ENCODE measurements at places on chromosomes 11 and 22.
A peak's percentile ranks its signal among the peaks of the same experiment; 100 is the strongest.

DNA sequence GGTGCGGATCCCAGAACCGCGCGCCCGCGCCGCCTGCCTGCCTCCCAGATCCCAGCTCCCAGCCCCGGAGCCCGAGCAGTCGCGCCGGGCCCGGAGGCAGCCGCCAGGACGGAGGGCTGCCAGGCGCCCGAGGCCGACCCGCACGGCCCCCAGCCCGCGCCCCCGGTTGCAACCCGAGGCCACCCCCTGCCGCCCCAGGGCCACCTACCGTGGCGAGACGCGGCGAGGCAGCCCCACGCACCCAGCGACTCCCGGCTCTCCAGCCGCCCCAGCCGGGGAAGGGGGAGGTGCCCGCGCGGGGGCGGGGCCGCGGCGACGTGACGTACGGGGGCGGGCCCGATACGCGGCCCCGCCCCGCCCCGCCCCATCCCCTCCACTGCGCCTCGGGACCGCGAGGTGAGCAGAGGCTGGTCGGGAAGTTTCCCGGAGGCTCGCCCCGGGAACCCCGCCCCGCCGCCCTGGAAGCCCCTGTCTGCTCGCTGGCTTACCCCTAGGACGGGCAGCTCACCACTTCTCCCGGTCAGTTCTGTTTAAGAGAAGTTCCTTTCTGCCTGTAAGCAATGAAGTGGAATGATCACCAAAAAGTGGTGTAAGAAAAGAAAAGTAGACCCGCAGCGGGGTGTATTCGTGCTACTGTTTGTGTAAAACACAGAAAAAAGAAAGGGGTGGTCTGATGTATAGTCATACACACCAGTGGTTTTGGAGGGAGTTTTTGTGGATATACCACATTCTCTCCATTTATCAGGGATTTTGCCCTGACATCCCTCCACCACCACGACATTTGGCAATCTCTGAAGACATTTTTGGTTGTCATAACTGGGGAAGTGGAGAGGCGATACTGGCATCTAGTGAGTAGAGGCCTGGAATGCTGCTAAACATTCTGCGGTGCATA lies at the start of gene TPST2:
Gene TPST2, minus strand, starts transcription at position 288 of the 892 bp plus-strand sequence. CDS start 48,502 bp downstream, outside the sequence.
- H3K36me3 ChIP-seq, result no peaks in the 10 kb centered on the region
- H3K4me3 ChIP-seq, result peak within 1 kb of the TSS; percentile 88
- H3K27me3 ChIP-seq, result no peaks in the 10 kb centered on the region
- peaks cover 52% of the 10 kb centered on the region for H3K4me1 ChIP-seq

DNA sequence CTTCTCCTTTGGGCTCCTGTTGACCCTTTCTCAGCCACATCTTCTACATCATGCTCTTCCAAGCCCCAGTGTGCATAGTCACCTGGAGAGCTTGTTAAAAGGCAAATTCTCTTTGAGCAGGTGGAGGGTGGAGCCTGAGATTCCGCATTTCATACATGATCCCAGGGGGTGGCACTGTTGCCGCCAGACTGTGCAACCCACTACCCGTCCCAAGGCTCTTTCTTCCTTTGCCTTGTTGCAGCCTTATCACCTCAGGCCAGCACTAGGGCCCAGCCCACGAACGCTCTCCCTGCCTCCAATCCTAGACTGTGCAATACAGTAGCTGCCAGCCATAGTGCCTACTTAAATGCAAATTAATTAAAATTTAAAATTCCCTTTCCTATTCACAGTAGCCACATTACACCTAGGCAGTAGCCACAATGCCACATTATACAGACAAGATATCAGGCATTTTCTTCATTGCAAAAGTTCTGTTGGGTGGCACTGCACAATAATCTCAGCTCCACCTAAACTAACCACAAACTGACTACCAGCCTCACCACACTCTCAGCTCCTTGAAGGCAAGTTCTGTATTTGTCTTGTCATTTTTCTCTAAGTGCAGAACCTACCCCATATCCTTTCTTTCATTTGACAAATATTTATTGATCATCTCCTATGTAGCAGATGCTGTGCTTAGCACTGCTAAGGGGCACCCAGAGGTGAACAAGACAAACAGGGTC lies 4.6 kb upstream of the KCNJ5 start:
- H3K27ac ChIP-seq, result no peak overlapping the region
- H3K4me3 ChIP-seq, result no peak overlapping the region
- DNase-seq, result no peak
- peaks cover 16% of the 10 kb centered on the region for H3K27me3 ChIP-seq

DNA sequence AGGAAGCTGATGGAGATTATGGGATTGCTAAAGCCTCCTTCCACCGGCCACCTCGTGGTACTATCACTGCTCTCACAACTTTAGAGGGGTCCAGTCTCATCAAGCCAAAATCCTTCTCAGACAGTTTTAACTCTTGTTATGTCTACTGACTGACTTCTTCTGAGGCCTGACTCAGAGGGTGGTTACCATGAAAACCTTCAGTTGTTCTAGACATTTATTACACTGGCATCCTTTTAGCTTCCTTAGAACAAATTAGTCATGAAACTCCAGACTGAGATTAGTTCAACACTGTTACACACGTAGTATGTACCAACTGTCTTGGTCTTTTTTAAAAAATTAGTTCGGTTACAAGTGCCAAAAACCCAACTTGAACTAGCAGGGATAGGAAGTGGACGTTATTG lies 7.5 kb downstream of the DIXDC1 start:
- H3K4me3 ChIP-seq, result no peak overlapping the region
- H3K27ac ChIP-seq, result peak overlapping the region; percentile 75
- H3K4me1 ChIP-seq, result peaks cover 18% of the 10 kb centered on the region
- DNase-seq, result no peak

- no peak for DNase-seq
- no peaks in the 10 kb centered on the region for H3K4me1 ChIP-seq
- H3K27me3 ChIP-seq, result no peaks in the 10 kb centered on the region
- H3K27ac ChIP-seq, result no peak overlapping the region
Observed at GRCh38 chr11:61709572-61709971, 29.4 kb downstream of the DAGLA start.

DNA sequence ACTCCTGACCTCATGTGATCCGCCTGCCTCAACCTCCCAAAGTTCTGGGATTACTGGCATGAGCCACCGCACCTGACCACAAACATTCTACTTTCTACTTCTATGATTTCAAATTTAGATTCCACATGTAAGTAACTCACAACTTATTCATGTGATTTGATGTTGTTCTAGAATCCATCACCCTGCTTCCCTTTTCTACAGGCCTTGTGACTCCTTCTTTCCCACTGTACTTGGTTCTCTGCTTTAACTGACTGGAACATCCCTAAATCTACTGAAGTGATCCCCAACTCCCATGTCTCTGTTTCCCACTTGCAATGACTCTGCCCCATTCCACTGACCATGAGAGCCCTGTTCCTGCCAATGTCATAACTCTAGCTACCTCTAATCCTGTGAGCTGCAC lies 25.7 kb upstream of the MRPL17 start:
- no peaks in the 10 kb centered on the region for H3K36me3 ChIP-seq
- no peak overlapping the region for H3K4me3 ChIP-seq
- no peak for DNase-seq

DNA sequence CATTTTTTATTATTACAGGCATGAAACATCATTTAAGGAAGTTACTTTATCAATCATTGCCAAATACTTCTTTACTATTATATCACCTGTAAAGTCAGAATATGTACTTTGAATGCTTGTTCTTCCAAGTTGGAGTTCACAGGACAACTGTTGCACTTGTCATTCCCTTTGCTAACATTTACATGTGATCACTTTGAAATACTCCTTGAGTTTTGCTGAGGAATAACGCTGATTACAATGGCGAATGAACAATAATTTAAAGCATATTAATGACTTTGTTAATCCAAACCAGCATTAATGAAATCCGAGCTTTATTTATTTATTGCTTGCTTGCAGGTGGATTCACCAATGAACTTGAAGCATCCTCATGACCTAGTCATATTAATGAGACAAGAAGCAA lies 20.2 kb downstream of the TTC17 start:
- H3K4me3 ChIP-seq, result no peak overlapping the region
- H3K27me3 ChIP-seq, result no peaks in the 10 kb centered on the region
- DNase-seq, result no peak
- peaks cover 21% of the 10 kb centered on the region for H3K36me3 ChIP-seq
- H3K27ac ChIP-seq, result no peak overlapping the region

- peak overlapping the region; percentile 56 for H3K27ac ChIP-seq
- H3K36me3 ChIP-seq, result no peaks in the 10 kb centered on the region
Observed at GRCh38 chr11:117874910-117875381, 1.5 kb downstream of the FXYD6 start.

- peaks cover 46% of the 10 kb centered on the region for H3K36me3 ChIP-seq
- H3K27me3 ChIP-seq, result no peaks in the 10 kb centered on the region
- peak overlapping the region; percentile 98 for H3K4me3 ChIP-seq
- H3K27ac ChIP-seq, result peak overlapping the region; percentile 92
- no peak for DNase-seq
Observed at GRCh38 chr11:2401436-2401984, 960 bp downstream of the TSSC4 start.

DNA sequence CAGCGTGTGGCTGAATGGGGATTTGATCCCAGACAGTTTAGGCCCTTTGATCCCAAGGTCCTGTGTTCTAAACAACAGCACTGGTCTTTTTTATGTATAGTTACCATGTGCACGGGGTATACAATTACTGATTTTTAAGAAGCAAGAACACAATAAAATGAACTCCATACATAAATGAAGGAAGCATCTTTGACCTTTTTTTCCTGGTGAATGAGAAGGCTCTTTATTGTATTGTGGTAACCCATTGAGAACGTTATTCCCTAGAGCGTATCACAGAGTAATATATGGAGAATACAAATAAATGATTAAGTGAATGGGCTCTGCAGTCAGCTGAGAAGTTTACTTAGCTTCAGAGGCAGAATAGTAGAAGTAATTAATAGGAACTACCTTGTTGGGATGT lies 563.6 kb downstream of the NTM start:
- H3K4me3 ChIP-seq, result no peak overlapping the region
- DNase-seq, result no peak
- H3K4me1 ChIP-seq, result no peaks in the 10 kb centered on the region

DNA sequence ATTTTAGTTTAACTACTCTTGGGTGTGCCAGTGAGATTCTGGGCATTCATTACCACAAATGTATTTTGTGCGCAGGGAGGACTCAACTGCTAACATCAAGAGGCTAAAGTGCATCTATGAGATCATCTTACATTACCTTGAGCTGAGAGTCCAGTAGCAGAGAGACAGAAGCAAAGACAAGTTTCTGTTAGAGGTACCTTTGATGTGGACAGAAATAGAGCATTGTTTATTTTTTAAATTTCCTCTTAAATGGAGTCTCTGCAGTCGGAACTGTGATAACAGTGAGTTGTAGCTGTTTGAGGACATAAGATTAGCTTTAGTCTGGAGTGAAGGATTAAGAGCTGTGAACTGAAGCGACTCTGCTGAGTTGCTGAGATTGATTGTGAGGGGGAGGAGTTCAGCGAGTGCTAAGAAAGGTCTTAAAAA lies 297.0 kb downstream of the CADM1 start:
- no peaks in the 10 kb centered on the region for H3K27me3 ChIP-seq
- no peaks in the 10 kb centered on the region for H3K4me1 ChIP-seq
- peaks cover 9% of the 10 kb centered on the region for H3K36me3 ChIP-seq
- no peak for DNase-seq
- H3K4me3 ChIP-seq, result no peak overlapping the region

- H3K4me3 ChIP-seq, result peak overlapping the region; percentile 18
- H3K27me3 ChIP-seq, result no peaks in the 10 kb centered on the region
- H3K4me1 ChIP-seq, result no peaks in the 10 kb centered on the region
- H3K27ac ChIP-seq, result no peak overlapping the region
- H3K36me3 ChIP-seq, result no peaks in the 10 kb centered on the region
Observed at GRCh38 chr11:124481365-124482323, 36.1 kb upstream of the OR8B8 start.

DNA sequence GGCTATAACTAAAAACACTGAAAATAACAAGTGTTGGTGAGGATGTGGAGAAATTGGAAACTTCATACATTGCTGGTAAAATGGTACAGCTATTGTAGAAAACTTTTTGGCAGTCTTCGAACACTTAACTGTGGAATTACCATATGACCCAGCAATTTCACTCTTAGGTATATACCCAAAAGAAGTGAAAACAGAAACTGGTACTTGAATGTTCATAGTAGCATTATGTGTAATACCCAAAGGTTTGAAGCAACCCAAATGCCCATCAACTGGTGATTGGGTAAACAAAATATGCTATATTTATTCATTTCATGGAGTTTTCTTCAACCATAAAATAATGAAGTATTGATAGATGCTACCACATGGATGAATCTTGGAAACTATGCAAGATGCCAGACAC lies 40.8 kb upstream of the FTH1 start:
- no peak overlapping the region for H3K27ac ChIP-seq
- no peak for DNase-seq
- H3K4me1 ChIP-seq, result peaks cover 11% of the 10 kb centered on the region
- no peak overlapping the region for H3K4me3 ChIP-seq

GRCh38 chr11:76785513-76785912 lies 2.4 kb downstream of the TSKU start:
- no peak overlapping the region for H3K27ac ChIP-seq
- H3K27me3 ChIP-seq, result peaks cover 8% of the 10 kb centered on the region

DNA sequence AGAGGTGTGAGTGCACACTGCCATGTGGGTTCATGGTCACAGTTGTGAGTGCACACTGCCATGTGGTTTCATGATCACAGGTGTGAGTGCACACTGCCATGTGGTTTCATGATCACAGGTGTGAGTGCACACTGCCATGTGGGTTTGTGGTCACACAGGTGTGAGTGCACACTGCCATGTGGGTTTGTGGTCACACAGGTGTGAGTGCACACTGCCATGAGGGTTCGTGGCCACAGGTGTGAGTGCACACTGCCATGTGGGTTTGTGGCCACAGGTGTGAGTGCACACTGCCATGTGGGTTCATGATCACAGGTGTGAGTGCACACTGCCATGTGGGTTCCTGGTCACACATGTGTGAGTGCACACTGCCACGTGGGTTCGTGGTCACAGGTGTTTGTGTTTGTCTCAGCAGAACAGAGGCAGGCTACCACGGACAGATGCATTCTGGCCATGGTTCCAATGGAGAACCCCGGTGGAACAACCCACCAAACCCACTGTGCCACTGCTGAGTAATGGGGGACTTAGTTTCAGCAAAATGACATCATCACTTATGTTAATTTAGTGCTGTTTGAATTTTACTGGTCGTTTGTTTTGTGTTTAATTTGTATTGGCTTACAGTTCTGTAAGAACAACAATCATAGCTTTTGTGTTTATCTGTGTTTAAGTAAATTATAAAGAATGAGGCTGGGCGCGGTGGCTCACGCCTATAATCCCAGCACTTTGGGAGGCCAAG lies 57.2 kb downstream of the RPS6KA4 start:
- H3K27me3 ChIP-seq, result no peaks in the 10 kb centered on the region
- no peaks in the 10 kb centered on the region for H3K36me3 ChIP-seq
- H3K27ac ChIP-seq, result no peak overlapping the region
- DNase-seq, result no peak
- H3K4me3 ChIP-seq, result no peak overlapping the region

- DNase-seq, result peak; percentile 28
- H3K27ac ChIP-seq, result no peak overlapping the region
Observed at GRCh38 chr11:70490208-70490607, 91.9 kb downstream of the CTTN start.

GRCh38 chr11:36790526-36790925 lies 192.5 kb upstream of the RAG2 start:
- no peak overlapping the region for H3K4me3 ChIP-seq
- H3K36me3 ChIP-seq, result no peaks in the 10 kb centered on the region
- H3K27me3 ChIP-seq, result no peaks in the 10 kb centered on the region
- no peak for DNase-seq
- H3K4me1 ChIP-seq, result no peaks in the 10 kb centered on the region

GRCh38 chr11:128988242-128988970 lies 45.7 kb upstream of the TP53AIP1 start:
- DNase-seq, result no peak
- no peaks in the 10 kb centered on the region for H3K4me1 ChIP-seq
- H3K4me3 ChIP-seq, result no peak overlapping the region
- H3K36me3 ChIP-seq, result peaks cover 10% of the 10 kb centered on the region

GRCh38 chr22:40463017-40463631 lies 92.7 kb downstream of the SGSM3 start:
- H3K36me3 ChIP-seq, result peaks cover 18% of the 10 kb centered on the region
- no peak for DNase-seq
- H3K27me3 ChIP-seq, result no peaks in the 10 kb centered on the region
- H3K4me3 ChIP-seq, result peak overlapping the region; percentile 49
